ENCODE measurements at places on chromosomes 13 and 19.

DNA sequence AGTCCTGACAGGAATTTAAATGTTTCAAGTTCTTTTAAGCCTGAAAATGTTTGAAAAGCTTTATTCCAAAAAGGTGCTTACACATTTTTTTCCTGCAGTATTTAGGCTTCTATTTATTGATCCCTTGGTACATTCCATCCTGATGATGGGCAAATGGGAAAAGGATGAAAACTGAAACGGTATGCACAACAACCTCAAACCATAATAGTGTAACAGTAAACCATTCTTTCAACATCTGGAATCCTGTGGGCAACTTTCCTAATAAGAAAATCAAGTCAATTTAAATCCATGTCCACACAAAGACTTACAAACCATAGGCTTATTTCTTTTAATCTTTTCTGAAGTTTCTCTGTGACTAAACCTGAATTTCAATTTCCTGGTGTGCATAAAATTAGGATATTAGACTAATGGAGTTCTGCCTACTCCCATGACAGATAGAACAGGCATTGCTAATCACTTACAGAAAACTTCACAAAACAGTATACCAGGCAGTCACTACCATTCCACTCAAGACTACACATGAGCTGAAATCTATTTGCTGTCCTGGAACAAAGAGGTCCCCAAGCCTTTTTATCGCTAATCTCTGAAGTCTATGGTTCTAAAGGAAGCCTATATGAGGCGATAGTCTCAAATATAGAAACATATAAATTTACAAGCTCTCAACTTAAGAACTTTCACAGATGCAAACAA lies 103.3 kb downstream of the DLEU7 start:
- no peak for DNase-seq

DNA sequence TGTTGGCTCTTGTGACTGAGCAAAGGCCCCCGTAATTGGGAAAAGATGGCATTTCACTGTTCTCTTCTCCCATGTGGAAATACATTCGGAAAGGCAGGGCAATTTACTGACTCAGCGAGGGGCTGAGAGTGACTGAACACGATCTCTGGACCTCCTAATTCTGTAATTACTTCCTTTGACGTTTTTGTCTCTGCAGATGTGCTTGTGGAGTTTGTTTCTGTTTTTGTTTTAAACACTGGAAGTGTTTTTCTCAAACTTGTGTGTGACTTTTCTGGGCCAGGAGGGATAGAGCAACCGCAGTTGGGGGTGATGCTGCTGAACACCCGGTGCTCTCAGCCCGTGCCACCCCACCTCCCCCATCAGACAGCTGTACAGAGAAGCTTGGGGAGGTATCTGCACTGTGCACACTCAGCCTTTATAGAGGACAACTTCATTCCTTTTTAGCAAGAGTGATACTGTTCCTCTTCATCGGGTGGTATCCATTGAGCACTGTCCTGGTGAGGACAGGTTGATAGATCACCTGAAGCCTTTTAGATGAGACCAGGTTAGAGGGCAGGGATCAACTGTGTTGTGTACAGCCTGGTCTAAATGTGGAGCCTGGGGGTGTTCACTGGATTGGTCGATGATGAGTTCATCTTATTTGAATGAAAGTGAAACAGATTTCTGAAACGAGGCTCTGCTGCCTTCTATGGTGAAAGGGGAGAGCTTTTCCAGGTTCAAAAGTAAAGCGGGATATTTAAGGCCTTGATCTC lies 117.4 kb downstream of the ESD start:
- DNase-seq, result no peak

GRCh38 chr13:67806796-67807195 lies 576.7 kb upstream of the PCDH9 start:
- no peak for DNase-seq

- no peak for DNase-seq
Measured at GRCh38 chr13:109547942-109548341, 238.4 kb downstream of the IRS2 start.

DNA sequence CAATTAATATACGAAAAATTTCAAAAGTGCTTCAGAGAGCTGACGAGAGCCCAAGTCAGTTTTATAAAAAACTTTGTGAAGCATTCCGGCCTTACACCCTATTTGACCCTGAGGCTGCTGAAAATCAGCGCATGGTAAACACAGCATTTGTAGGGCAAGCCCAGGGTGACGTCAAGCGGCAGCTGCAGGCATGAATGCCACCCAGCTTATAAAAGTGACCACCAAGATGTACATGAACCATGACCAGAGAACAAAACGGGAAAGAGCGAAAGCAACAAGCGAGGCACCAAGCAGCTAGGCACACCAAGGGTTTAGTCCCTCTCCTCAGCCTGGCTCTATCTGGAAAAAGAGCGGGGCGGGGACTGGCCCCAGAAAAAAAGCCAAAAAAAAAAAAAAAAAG lies 6.0 kb downstream of the SIGLEC11 start:
- no peak for DNase-seq

DNA sequence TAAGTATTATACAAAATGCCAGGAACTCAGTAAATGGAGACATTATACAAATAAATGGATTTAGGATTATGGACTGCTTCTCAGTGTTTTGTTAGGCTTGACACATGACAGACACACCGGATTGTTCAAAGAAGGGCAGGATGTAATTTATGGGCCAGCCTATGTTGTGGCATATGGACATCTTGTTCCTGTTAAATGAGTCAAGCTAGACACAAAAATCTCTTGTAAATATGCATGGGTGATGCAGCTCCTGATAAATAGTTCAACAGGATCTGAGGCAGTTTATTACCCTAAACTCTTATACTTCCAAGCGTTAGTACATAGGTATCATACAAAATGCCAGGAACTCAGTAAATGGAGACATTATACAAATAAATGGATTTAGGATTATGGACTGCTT lies 502.3 kb downstream of the TBC1D4 start:
- no peak for DNase-seq

- no peak for DNase-seq
Measured at GRCh38 chr13:27257648-27258253, 6.4 kb downstream of the RPL21 start.

- DNase-seq, result no peak
Measured at GRCh38 chr13:54486421-54487166, 1458.0 kb downstream of the OLFM4 start.

- no peak for DNase-seq
Measured at GRCh38 chr13:46265292-46265691, 53.6 kb downstream of the LRRC63 start.

GRCh38 chr19:58154287-58154678 lies 3.7 kb upstream of the ZNF329 start:
- DNase-seq, result no peak

DNA sequence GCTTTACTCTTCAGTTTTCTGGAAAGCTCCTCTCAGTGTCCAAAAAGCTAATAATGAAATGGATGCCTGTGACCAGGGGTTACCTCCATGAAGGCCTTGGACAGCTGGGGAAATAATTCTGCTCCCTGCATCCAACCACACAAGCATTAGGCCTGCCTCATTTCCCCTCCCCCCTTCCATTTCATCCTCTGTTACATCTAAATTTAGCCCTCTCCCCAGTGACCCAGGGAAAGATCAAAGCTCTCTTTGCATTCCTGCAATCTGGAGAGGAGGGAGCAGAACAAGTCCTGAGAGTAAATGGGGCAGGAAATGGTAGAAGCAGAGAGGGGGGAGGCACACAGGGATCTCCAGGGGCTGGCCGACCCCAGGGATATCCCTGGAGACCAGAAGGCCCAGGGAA lies 452.7 kb downstream of the TSHZ3 start:
- DNase-seq, result no peak

GRCh38 chr19:55258828-55259539 lies at the start of gene PPP6R1:
TSS of gene PPP6R1 (minus strand) at chr19:55259017. CDS start at chr19:55247103, 11,914 bp downstream.
- peak; percentile 86 for DNase-seq

GRCh38 chr13:27168086-27168485 lies 3.5 kb downstream of the USP12 start:
- DNase-seq, result no peak

- no peak for DNase-seq
Measured at GRCh38 chr19:39446365-39447084, 1.1 kb downstream of the SUPT5H start.

DNA sequence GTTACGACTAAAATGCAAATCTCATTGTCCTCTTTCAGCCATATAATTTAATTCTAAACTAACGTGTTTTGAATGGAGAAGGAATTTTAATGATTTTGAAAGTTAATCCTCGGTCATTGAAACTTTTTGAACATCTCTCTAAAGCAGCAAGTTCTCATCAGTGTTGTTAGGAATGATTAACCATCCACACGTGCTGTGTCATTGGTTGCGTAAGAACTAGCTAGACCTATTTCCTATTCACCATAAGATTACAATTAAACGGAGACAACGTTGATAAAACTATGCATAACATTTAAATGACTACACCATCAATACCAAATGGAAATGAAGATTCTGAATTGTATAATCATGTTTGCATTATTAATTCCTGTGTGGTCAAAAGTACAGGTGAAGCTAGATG lies 155.6 kb upstream of the IRS2 start:
- DNase-seq, result no peak

GRCh38 chr19:9857076-9857721 lies 22.1 kb downstream of the PIN1 start:
- DNase-seq, result no peak

GRCh38 chr19:45828945-45829344 lies 13.8 kb upstream of the RSPH6A start:
- DNase-seq, result no peak

DNA sequence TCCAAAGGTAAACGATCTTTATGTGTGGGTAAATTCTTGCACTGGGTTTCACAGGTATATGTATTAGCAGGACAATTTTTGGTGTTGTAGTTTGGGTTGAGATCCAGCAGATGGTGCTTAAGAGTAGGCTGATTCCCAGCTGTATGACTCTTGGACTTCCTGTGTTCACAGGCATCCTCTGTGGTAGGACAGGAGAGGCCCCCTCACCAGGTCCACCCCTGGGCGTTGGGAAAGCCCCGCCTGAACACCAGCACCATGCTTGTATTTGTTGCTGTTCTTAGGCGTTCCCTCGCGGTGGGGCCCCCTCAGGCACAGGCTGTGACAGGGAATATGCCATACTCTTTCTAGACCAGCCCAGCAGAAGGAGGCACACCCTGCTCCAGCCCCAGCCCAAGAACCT lies 49.5 kb upstream of the PCDH17 start:
- DNase-seq, result no peak

DNA sequence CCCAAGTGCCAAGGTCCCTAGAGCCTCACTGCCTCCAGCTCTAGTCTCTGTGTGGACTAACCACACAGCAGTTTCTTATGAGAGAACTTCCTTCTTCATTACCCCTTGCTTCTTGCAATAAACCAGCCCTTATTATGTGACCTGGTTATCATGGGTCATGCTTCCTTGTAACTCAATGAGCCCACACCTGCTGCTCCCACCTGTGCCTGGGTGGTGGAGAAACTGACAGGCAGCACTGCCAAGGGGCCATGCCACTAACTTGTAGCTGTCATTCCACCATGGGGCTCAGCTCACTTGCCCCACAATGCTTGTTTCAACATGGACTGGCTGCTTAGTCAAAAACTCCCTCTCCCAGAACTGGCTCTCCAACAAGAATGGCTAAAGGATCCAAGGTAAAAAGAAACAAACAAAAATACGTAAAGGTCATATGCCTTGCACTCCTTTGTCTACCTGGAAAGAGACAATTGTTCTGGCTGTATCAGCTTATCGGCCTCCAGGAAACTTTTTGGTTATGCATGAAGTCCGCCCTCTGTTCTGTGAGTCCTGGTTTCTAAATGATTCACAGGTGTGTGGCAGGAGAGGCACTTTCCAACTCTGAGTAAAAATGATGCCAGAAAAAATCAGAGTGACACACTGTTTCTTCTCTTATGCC lies 446.4 kb downstream of the COG6 start:
- peak; percentile 41 for DNase-seq

DNA sequence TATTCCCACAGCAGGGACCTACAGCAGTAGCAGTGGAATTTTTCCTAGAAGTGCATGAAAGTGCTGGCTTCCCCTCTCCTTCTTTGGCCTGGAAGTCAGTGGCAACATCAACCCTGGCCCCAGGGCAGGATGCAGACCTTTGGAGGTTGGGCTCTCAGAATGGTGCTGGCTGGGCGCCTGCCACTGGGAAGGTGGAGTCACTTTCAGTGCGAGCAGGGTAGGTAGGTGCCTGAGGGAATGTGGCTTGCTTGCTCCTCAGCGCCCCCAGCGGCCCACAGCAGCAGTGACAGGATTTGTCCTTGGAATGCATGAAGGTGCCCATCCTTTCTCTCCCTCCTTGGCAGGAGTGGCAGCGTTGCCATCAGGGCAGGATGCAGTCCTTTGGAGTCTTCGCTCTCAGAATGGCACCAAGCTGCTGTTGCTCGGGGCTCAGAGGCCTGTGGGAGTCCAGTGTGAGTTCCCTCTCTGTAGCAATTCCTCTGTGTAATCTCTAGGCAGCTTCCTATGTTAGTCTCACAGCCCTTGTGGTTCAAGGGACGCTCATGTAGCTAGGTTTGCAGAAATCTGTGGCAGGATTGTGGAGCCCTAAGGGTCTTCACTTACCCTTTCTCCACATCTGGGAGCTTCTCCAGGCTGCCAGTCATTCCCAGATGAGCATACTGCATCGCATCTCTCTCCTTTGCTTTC lies 354.4 kb upstream of the DACH1 start:
- DNase-seq, result no peak

DNA sequence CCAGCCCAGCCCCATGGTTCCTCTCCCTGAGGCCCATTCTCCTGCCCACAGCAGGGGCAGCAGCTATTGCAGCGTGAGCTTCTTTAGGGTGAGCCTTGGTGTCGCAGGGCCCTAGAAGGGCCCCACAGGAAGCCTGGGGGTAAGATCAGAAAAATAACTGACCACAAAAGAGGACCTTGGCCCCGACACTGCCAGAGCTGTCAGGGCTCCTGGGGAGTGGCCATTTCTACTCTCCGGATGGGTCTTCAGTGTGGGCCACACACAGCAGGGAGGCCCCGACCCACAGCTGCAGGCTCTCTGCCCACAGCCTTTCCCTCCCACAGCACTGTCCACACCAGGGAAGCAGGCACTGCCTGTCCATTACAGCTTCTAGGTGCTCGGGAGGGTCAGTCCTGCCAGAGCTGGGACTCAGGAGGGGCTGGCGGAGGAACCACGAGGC lies 3.5 kb upstream of the SIGLEC8 start:
- no peak for DNase-seq

- no peak for DNase-seq
Measured at GRCh38 chr19:3504735-3505134, 1.4 kb upstream of the FZR1 start.

DNA sequence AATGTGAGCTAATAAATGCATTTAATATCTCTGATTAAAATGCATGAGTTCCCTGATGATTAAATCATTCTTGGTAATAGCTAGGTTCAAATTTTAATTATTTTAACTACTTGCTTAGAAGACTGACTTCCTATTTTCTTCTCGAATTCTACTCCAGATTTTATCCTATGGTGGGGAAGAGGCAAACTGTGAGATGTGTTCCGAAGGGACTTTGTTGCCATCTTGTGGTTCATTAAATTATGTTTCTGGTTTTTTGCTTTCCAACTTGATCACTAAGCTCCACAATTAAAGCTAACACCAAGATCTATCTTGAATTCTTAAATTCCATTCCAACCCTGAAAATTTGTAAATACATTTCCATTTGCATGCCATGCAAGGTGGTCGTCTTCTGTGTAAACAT lies 538.4 kb upstream of the PCDH20 start:
- no peak for DNase-seq

- no peak for DNase-seq
Measured at GRCh38 chr19:46524308-46524707, 28.6 kb upstream of the PNMA8B start.
